Urinary bladder (tissue), 4 donors: ENCODE measurements at places on chromosomes 7 and 10. TPM values are rescaled to one million over a fixed set of nuclear protein-coding genes. Genes with fewer than 3 reads are reported as not detected.

The SPDYE16 gene
- 0.23 TPM for polyA plus RNA-seq

DNA sequence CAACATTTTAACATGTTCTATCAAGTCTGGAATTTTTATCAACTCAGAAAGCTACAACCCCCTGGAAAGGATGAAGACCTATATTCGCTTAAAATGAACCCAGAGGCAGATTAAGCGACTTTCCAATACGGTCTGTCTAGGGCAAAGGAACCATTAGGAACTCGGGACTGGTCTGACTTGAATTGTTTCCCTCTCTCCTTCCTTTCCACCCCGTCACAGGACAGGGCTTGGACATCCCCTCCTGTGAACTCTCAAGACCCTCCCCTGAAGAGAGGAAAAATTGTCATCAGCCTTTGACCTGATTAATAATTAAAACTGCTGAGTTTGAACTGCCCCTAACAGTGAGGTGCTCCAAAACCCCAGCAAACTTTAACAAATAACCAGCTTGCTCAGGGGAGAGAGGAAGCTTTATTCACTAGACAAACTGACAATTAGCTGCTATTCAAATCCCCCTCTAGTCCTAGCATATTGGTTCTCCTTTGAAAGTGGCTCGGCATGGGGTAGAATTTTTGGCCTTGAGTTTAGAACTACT is 22.6 kb upstream of the SLF2 start:
- no peak for DNase-seq

- DNase-seq = no peak
Measured at GRCh38 chr7:96539471-96539870, 170.2 kb downstream of the SEM1 start.

DNA sequence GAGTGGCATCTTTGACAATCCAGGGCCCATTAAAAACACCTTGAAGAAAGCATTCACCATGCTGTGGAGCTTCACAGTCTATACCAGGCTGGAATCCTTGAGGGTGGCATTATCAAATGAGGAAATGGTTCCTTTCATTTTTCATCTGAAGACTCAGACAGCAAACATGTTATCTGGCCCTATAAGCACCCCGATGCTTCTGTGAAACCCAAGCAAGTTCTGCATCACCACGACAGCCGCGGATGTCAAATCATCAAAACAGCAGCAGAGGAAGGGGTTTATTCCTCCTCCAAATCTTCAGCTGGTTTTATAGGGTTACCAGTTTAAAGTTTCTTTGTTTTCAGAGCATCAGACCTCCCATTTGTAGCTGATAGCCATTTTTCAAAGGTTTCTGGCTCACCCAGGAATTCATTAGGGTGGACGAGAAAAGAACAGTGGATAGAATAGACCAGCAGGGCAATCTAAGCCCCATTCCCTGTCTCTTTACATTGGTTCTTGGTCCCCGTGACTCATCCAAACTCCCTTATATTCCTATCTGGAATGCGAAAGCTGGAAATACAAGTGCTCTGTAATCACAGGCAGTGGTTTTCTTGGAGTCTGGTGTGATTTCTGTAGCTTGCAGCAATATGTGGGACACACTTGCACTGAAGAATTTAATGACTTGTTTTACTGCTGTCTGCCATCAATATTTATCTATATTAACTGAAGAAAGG is 217.9 kb downstream of the SKAP2 start:
- no peak for DNase-seq

The LYZL1 gene
- polyA plus RNA-seq = not detected
